ENCODE measurements at places on chromosomes 12 and 14.

DNA sequence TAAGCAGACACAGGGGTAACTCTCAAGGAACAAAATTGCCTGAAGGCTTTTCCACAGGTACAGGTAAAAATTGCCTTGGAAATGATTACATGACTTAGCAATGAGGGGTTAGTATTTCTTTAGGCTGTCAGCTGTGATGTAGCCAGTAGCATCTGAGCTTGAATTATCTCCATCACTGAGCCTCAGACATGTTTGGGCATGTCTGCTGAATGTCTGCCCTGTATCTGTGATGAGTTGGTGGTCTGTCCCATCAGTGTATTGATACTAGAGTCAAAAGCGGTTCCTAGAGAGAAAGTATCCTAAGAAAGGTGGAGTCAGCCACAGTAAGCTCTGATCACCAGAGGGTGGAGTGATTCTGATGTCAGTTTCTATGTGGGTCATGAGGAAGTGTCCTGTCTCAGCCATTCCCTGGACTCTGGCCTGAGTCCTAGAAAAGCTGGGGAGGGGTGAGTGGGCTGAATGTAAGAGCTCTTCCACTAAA lies 16.3 kb downstream of the AKAP6 start:
- no peak for DNase-seq

- DNase-seq: no peak
These were observed 32.3 kb upstream of the PTCSC3 start for GRCh38 chr14:36208690-36209278.

- DNase-seq: no peak
These were observed 214.5 kb upstream of the DDHD1 start for GRCh38 chr14:53367644-53368026.

- DNase-seq: no peak
These were observed 423.2 kb downstream of the ATP23 start for GRCh38 chr12:58364389-58365086.

DNA sequence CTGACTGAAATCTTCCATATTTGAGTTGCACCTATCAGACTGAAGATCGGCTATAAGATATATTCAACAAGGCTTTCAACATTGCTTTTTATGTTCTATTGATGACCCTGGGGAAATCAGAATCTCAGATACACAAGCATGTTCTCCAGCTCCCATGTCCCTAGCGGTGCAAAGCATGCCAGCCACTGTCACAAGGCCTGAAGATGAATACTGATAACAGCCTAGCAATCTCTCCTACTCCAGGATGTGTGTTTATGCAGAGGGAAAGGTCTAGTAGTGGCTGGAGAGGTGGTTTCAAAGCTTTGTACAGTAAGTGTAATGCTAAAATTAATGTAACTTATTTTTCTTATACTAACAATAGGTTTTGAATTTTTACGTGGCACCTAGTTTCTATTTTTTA lies 64.6 kb downstream of the SOX5 start:
- DNase-seq: no peak

DNA sequence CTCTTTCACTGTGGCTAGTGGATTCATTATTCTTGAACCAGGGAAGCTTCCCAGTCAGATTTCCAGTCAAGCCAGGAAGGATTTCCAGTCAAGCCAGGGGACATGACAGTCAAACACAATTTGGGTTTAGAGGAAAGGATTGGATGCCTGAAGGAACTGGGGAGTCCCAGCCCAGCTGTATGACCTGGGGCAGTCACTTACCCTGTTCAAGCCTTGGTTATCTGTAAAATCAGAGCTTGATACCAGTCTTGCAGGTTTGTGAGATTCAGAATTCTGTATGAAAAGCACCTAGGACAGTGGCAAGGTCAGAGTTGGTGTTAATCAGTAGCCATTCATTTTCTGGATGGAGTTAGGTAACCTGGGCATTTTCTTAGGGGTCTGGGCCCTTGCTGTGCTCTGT lies 152.7 kb downstream of the CHST11 start:
- DNase-seq: no peak

All from cortex of kidney (tissue), 1 donor.